Stimulated activated CD4-positive, alpha-beta T cell treated with anti-CD3 and anti-CD28 coated beads, Interleukin-15, amount 100 ng/mL, for 1 hour (primary cell): ENCODE measurements at places on chromosomes 16 and 17.

GRCh38 chr17:6681671-6682070 is 30.1 kb downstream of the C17orf100 start:
- DNase-seq: no peak

GRCh38 chr17:51860954-51861561 is 297.5 kb downstream of the CA10 start:
- no peak for DNase-seq

GRCh38 chr16:9868606-9869149 is 313.6 kb downstream of the GRIN2A start:
- DNase-seq: no peak

GRCh38 chr17:72804949-72805707 is 287.4 kb downstream of the SLC39A11 start:
- DNase-seq: no peak

GRCh38 chr16:68779891-68780290 is 42.8 kb downstream of the CDH1 start:
- no peak for DNase-seq

DNA sequence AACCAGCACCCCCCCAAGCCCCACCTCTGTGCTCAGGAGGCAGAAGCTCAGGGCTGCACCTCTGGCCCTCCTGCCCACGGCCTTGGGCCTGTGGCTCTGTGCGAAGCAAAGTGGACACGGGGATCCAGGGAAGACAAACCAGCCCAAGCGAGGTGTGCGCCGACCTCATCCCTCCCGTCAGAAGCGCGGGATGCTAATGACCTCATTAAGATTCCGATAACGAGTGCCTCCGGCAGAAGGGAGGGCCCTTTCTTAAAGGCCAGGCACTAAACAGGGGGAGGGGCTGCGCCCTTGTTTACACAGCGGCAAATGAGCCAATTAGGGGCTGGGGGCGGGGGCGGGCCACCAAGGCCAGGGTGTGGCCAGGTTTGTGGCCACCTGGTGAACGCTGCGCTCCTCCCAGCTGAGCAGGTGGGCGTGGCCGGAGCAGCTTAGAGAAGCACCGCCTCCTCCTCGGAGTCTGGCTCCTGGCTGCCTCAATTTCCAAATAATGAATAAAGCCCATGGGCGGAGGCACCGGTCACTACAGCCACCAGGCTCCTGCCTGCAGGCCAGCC is 3.2 kb downstream of the CBX4 start:
- DNase-seq: no peak

DNA sequence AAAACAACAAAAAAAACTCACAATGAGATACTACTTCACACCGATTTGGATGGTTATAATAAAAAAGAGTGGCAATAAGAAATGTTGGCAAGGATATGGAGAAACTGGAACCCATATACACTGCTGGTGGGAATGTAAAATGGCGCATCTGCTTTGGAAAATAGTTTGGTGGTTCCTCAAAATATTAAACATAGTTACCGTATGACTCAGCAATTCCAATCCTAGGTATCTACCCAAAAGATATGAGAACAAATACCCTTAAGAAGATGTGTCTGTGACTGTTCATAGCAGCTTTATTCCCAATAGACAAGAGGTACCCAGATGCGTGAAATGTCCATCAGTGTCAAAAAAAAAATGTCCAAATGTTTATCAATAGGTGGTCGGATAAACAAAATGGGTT is 7.2 kb downstream of the CPPED1 start:
- no peak for DNase-seq

DNA sequence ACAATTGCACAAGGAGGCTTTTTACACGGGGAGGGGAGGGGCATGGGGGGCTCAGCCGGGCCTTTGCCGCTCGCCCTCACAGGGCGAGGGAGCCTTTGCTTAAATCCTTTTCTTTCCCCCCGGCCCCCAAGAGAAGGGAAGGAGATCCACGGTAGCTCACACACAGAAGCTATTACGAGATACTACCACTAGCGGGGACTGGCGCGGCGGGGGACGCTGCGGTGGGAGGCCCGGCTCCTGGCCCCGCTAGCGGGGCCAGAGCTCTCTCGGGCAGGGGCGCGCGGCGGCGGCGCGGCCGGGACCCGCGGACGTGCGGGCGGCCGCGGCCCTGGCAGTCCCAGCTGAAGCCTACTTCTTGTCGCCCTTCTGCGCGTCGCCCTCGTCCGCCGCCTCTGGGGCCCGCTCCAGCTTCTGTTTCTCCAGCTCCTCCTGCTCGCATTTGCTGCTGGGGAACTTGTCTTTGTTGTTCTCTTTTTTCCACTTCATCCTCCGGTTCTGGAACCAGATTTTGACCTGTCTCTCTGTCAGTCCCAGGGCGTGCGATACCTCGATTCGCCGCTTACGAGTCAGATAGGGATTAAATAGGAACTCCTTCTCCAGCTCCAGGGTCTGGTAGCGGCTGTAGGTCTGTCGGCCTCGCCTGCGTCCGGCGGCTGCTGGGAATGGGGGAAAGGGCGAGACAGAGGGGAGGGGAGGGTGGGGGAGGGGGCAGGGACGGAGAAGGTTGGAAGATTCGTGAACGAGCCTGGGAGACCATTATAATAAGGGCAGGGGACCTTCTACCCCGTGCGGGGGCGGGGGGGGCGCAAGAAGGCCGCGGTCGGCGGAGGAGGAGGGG is 2.0 kb downstream of the HOXB8 start:
- DNase-seq: no peak

DNA sequence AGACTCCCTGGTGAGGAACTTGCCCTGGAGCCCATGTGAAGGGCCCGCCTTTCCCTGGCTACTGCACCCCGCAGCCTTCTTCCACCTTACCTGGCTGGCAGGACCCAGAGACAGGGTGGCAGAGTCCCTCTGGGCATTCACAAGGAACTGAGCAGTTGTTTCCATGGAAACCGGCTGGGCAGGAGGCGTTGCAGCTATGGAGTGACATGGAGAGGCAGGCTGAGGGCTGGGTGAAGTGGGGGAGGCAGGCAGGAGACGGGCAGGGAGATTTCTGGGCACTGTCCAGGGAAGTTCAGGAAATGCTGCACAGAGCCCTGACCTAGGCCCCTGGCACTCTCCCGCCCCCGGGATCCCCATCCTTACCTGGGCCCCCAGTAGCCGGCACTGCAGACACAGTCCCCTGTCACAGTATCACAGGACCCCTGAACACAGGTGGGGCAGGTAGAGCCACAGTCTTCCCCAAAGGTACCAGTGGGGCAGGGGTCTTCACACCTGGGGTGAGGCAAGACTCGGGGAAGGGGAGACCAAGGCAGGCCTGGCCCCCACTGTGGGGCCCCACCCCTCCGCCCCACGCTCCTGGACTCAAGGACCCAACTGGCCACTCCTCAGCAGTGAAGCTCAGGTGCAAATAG is 5.9 kb downstream of the SCARF1 start:
- DNase-seq: no peak

- no peak for DNase-seq
Measured at GRCh38 chr17:42135664-42136653, 13.4 kb downstream of the HSPB9 start.

DNA sequence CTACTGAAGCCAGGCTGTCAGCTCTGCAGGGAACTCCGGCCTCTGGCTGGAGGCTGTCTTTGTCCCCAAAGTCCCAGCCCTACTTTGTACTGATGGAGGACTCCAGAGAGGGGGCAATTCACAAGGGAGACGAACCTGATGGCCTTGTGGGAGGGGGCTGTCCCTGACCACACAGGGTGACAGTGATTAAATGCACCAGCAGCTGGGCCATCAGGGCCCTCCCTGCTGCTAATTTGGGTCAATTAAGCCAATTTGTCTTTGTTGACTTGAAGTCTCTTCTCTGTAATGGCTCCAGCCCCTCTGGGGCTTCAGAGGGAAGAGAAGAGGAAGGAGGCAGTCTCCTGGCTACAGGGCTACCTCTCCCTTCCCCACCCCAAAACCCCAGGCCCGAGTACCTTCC is 22.0 kb downstream of the TMEM132E start:
- no peak for DNase-seq

- DNase-seq: no peak
Measured at GRCh38 chr17:68403122-68403521, 54.2 kb downstream of the WIPI1 start.

- no peak for DNase-seq
Measured at GRCh38 chr17:43679401-43679800, 17.7 kb upstream of the MEOX1 start.

- no peak for DNase-seq
Measured at GRCh38 chr17:56806949-56807348, 26.8 kb downstream of the C17orf67 start.

GRCh38 chr16:66598111-66598510 is 6.4 kb upstream of the CMTM3 start:
- no peak for DNase-seq

GRCh38 chr17:78372841-78373240 is 5.6 kb upstream of the PGS1 start:
- DNase-seq: no peak

DNA sequence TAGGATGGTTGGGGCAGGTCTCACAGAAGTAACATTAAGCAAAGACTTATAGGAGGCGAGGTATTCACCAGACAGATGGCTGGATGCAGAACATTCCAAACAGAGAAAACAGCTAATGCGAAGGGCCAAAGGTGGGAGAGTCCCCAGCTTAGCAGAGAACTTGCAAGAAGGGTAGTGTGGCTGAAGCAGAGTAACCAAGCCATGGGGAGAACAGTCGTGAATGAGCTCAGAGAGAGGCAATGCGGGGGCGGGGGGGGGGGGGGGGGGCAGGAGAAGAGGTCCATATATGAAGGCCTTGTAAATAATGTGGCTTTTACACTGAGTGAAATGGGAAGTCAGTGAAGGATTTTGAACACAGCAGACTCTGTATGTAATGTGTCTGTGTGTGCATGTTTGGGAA is 81.3 kb downstream of the SMG6 start:
- no peak for DNase-seq

- DNase-seq: no peak
Measured at GRCh38 chr16:57019746-57020145, 30.4 kb downstream of the NLRC5 start.

- no peak for DNase-seq
Measured at GRCh38 chr16:49939495-49939894, 83.6 kb upstream of the ZNF423 start.

DNA sequence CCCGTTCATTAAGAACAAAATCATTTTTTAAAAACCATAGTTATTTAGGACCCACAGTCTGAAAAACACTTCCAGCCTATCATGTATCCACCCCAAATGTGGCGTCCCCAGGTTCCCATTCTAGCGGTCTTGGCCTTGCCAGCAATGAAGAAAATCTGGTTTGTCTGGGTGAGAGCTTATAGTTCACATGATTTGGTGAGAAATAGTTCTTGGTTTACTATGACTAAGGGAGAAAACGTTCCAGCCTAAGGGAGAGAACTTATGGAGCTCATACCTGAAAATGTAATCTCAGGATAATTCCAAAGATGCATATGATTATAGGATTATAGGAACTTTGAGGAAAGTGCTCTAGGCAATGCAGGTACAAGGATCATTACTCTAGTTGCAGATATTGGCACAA is 4.8 kb downstream of the MARVELD3 start:
- no peak for DNase-seq

DNA sequence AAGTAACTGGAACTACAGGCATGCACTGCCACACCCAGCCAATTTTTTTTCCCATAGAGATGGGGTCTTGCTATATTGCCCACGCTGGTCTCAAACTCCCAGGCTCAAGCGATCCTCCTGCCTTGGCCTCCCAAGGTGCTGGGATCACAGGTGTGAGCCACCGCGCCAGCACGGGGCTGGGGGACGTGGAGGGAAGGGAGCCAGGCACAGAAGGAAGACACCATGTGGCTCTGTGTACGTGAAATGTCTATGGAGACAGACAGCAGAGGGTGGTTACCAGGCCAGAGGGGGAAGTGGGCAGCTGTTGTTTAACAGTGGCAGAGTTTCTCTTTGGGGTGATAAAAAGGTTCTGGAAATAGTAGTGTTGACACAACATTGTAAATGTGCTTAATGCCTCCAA is 4.6 kb upstream of the PIEZO1 start:
- no peak for DNase-seq

DNA sequence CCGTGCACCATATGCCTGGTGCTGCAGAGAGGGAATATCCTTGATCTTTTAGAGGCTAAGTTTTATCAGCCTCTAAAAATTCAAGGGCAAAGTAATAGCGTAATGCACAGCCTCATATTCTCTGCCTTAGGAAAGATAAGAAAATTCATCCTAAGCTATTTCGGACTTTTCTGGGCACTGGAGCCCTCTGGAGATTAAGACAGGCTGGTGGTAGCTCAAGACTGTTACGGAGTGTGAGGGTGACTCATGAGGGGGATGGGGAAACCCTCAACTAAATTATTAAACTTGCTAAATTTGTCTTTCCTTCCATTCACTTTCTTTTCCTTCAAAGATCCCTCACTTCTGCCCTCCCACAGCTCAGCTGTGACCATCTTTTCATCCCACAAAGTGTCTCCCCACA is 73.3 kb downstream of the RPH3AL start:
- DNase-seq: no peak

GRCh38 chr17:59376506-59376905 is 45.1 kb downstream of the YPEL2 start:
- no peak for DNase-seq

DNA sequence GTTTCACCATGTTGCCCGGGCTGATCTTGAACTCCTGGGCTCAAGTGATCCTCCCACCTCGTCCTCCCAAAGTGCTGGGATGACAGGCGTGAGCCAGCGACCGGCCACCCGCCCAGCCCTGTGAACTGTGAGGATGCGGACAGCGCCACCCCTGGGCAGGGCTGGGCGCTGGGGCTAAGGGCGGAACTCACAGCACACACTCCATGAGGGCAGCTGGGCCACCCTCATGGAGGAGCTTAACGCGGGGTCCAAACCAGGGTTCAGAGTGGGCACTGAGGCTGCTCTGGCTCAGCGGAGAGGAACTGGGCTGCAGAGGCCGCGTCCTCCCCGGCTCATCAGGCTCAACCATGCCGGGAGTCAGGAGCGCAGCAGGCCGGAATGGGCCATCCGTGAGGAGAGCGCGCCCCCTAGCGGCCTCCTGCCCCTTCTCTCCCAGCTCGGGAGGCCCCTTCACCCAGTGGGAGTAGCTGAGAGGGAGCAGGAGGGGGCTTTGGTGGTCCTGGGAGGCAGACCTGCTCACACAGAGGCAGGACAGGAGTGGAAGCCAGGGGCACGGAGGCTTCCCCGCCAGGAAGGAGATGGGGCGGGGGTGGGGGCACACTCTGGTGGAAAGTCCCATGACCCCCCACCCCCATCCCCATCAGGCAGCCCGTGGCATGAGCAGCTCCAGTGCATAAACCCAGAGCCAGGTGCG is 13.8 kb downstream of the CORO7 start:
- peak; percentile 37 for DNase-seq

DNA sequence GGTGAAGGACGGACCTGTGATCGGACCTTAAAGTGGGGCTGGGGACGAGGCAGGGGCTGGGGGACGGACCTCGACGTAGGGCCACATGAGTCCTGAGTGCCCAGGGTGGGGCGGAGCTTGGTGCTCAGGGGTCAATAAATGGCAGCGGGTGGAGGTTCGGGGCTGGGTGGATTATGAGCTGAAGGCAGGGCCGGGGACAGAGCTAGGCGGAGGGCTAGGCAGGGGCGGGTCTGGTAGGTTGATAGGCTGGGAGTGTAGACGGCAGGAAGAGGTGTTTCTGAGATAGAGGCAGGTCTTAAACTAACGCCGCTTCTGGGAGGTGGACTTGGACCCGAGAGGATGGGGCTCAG is 733 bp downstream of the CHRNB1 start:
- no peak for DNase-seq

DNA sequence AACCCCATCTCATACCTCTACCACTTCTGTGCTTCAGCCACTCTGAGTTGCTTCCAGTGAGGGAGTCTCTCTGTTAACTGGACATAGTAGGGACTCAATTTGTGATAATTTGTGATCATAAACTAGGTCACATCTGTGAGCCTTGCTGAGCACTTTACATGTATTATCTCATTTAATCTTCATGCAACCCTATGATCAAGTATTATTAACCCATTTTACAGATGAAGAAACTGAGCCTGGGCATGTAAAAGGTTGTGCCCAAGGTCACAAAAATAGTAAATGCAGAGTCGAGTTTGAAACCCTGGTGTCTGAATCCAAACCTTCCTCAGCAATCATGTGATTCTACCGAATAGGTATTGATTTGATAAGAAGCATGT is 18.6 kb downstream of the PDP2 start:
- no peak for DNase-seq
